ENCODE measurements at places on chromosomes 7 and 10.
A peak's percentile ranks its signal among the peaks of the same experiment; 100 is the strongest.

GRCh38 chr7:151601521-151602305 lies 82.0 kb upstream of the RHEB start:
- peak; percentile 39 for DNase-seq

GRCh38 chr7:138816650-138817049 lies 18.7 kb upstream of the ATP6V0A4 start:
- no peak for DNase-seq

- DNase-seq = no peak
Observed at GRCh38 chr7:96538632-96539031, 171.0 kb downstream of the SEM1 start.

- no peak for DNase-seq
Observed at GRCh38 chr10:107436568-107436967, 272.1 kb upstream of the SORCS1 start.

GRCh38 chr10:3987143-3987974 lies 202.3 kb upstream of the KLF6 start:
- DNase-seq = no peak

DNA sequence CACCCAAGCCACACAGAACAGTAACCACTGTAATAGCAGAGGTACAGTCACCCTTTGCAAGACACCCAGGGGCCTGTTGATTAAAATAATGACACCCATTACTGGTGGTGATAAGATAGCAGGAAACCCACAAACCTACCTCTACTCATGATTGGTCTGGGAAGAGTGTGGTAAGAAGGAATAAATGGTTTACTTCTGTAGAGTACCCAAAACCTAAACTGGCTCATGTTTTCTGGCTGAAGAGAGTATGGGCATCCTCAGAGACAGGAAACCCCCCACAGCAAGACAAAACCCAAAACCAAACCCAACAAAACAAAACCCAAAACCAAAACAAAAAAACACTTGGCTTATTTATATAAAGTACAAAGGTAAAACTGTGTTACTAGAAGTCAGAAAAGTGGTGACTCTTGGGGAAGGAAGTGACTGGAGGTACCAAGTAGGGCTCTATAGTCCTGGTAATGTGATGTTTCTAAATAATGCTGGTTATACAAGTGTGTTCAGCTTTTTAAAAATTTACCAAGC lies 15.5 kb upstream of the DNAJB12 start:
- no peak for DNase-seq

DNA sequence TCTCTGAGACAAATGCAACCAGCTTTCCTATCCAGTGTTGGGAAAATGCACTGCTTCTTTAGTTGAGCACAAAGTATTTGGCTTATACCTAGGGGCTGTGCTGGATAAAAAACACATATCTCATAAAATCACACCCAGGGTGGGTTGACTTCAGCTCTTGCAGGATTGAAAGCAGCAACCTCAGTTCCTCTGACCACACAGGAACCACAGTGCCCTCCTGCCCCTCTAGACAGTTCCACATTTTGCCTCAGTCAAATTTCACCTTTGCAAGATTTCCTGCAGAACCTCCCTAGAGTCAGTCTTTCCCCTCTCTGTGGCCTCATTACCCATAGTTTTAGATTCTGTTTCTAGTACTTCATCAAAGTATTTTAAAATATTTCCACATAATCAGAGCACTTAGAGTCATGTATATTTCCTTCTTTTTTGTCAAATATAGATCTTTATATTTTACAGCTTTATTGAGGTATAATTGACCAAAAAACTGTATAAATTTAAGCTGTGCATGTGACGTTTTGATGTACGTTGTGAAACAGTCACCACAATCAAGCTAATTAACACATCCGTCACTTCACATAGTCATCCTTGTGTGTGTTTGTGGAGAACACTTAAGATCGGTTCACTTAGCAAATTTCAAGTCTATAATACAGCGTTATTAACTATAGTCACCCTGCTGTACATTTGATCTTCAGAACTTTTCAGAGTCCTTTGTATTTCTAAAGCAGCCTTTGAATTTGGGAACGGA lies 37.0 kb upstream of the EGR2 start:
- no peak for DNase-seq

DNA sequence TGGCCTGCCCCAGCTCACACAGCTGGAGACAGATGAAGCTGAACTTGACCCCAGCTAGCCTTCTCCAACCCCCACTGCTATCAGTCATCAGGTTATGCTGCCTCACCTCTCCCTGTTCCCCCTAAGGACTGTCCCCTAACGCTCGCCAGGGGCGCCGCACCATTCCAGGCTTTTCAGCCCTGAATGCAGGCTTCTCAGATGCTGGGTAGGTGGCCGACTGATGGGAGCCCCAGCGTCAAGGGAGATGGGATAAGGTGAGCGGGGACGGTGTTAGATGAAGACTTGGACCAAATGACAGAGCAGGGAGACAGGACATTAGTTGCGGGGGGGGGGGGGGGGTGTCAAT lies 15.8 kb upstream of the OPALIN start:
- DNase-seq = no peak

GRCh38 chr7:46600340-46600739 lies 679.3 kb upstream of the IGFBP3 start:
- DNase-seq = no peak

DNA sequence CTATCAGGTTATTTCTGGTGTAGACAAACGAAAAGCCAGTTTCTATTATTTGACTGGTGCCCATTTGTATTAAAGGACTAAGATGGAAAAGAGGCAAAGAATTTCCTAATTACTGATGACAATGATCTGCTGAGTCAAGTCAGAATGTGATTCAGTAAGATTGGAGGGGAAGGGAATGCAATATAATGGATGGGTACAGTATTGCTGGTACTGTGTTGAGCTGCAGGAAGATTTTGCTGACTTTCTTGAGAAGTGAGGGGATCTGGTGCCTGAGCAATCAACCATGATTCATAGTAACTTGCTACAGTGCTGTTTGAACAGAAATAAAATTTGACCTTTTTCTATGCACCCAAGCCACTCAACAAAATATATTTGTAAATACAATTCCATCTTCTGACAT lies 139.1 kb upstream of the RHEB start:
- no peak for DNase-seq

DNA sequence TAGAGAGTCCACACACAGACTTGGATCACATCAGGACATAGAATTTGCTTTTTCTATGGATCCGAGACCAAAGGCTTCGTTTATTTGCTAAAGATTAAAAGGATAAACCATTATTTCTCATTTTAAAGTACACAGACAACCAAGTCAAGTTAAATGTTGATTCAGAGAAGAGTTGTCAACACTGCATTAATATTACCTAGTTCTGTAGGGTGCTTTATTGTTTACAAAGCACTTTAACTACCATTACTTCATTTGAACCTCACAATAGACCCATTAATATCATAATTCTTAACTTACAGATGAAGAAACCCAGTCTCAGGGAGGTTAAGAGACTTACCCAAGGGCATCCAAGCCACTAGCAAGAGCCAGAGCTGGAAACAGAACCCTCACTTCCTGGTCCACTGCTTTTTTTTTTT lies 43.2 kb upstream of the GSAP start:
- DNase-seq = no peak

DNA sequence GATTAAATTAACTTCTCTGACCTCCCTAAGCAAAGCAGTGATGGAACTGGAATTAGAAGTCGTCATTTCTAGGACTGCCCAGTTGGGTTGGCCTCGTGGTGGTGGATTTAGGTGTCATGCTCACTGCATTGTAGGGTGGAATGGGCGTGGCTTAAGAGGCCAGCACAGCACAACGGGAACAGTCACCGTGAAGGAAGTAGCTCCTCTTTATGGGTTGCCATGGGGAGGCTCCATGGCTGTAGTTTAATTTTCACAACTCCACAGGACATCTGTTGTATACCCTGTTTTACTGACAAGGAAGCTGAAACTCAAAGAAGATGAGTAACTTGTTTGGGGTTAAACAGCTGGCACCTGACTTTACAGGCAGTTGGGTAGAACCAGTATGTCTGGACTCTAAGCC lies 208.3 kb downstream of the CELF2 start:
- no peak for DNase-seq

GRCh38 chr10:126670895-126671261 lies 385 bp upstream of the C10orf90 start:
- no peak for DNase-seq

- no peak for DNase-seq
Observed at GRCh38 chr7:9657257-9657656, 1223.8 kb downstream of the NXPH1 start.

DNA sequence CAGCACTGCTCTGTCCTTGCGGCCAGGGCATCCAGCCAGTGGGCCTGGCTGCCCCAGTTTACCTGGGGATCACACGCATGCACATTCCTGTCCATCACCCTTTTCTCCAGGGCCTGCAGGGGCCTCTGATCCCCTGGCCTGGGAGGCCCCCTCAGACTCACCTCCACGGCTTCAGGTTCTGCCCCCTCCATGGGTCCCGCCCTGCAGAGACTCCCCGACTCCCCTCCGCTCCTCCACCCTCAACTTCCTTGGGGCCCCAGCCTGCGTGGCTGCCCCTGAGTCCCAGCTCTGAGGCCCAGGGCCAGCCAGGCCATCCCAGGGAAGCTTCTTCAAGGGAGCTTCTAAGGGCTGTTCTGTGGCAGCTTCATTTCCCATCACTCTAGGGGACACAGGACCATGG lies 324.1 kb downstream of the TCERG1L start:
- DNase-seq = no peak

- DNase-seq = no peak
Observed at GRCh38 chr7:135812148-135812547, 63.5 kb upstream of the FAM180A start.

- no peak for DNase-seq
Observed at GRCh38 chr10:29501692-29502091, 133.1 kb downstream of the SVIL start.

DNA sequence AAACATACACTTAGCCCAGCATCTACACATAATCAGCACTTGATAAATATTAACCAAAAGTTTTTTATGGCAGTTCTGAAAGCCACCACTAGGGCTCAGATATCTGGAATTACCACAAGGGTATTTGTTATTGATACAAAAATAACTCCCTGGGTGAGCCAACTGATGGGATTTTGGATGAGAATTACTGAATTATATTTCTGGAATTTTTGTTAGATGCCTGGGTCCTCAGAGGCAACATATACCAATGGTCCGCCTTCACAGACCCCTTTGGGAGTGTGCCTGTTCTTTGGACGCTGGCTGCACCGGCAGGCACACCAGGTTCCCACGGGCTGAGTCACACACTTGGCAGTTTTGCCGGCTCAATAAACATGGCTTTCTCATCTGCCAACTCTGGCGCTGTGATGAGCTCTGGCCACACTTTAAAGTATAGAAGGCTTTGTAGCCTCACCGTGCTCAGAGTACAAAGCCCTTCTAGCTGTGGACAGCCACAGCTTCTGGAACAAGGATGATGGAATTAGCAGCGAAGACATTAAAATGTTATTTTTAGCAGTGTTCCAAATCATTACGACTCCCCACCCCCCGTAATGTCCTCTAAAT lies 24.5 kb upstream of the EEPD1 start:
- DNase-seq = no peak

- no peak for DNase-seq
Observed at GRCh38 chr7:37344886-37345579, 103.6 kb downstream of the ELMO1 start.

GRCh38 chr10:43131906-43132305 lies 6.3 kb upstream of the CSGALNACT2 start:
- peak; percentile 45 for DNase-seq

- no peak for DNase-seq
Observed at GRCh38 chr10:13775786-13776775, 189.3 kb downstream of the PRPF18 start.

DNA sequence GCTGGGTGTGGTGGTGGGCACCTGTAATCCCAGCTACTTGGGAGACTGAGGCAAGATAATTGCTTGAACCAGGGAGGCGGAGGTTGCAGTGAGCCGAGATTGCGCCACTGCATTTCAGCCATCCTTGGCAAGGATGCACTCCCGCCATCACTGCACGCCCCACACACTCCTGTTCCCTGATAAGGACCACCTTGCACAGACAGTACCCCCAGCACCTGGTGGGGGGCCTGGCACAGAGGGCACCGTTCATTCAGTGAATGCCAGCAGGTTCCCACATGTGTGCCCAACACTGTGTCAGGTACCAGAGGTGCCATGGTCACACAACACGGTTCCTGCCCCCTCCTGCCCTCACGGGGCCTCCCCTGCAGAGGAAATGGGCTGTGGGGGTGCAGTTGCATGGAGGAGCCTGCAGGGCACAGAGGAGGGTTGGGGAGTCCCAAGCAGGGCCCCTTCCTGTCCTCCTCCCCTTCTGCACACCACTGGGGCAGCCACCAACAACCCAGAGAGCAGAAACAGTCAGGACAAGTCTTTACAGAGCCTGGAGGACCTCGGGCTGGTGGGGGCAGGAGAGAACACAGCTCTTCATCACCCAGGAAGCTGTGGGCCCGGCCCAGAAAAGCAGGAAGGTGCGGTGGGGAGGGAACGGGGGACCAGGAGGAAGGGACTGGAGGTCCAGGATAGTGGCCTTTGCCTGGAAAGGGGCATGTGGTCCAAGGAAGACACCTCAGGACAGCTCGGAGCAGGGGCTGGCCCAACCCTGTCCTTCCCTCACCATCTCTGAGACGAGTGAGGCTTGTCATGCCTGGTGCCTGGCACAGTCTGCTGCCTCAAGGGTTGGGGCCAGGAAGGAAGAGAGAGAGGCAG lies 7.1 kb downstream of the CRYGN start:
- no peak for DNase-seq

DNA sequence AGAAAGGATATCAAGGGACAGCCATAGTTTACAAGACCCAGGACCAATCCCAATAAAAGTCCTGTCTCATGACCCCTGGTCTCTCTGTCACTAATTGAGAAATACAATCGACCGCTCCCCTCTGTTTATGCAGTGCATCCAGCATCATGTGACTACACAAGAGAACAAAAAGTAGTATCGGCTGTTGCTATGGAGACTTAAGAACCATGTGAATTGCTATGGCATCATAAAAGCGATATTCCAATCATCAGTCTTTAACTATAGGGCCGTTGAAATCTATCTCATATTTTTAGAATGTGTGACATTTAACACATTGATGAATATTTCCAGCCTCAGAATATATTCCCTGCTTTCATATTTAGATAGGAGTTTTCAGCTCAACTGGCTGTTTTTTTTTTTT lies 139.3 kb downstream of the FRMD4A start:
- DNase-seq = no peak

DNA sequence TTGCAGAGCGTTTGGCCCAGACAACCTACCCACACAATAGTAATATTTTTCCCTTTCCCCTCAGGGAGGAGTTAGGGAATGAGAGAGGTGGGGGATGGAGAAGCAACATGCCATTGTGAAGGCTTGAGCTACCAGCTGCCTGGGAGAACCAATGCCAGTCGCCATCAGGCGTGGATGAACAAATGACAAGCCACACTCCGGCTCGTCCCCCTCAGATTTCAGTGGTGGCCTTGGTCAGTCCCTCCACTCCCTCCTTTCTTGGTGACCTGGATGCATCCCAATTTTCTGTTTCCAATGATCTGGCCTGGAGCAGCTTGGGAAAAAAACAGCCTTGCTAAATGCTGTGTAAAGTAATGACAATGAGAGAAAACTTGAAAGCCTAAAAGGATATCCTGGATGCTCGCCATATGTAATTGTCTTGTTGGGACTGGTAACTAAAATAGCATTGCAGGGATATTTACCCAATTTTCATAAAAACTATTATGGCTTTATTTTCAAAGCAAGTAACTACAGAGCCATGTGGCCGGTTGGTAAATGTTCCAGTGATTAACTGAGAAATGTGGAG lies 110.7 kb downstream of the ICA1 start:
- no peak for DNase-seq

GRCh38 chr10:52566471-52567246 lies 205.9 kb downstream of the MBL2 start:
- no peak for DNase-seq
